ENCODE measurements at places on chromosomes 2 and 18.

DNA sequence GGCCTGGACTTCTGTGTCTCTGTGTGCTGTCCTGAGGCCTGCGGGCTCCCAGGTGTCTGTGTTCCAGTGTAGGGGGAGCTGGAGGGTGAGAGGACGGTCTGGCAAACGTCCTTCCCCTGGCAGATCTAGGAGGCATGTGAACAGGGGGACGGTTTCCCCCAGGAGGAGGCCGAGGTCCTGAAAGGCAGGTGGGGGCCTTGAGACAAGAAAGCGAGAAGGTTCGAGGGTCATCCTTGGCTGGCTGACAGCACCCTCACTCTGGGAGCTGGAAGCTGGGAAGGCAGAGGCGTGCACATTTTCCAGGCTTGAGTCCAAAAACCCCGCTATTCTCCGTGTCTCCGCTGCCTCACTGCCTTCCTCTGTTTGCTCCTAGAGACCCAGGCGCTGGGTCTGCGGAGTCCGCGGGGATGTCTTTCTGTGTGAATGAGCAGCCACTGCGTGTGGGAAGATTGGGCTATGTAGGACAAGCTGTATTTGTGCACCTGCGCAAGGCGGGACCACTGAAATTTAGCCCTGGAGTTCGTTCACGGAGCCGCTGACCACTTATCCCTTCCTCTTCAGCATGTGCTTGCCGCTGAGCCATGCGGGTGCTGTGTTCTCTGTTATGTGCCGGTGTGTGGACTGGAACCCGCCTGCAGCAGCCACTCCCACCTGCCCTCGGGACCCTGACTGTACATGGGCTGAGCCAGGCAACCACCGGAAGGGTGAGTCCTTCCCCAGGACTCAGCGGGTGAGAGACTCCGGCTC, 43.7 kb downstream of the TWIST2 start:
- DNase-seq: no peak

DNA sequence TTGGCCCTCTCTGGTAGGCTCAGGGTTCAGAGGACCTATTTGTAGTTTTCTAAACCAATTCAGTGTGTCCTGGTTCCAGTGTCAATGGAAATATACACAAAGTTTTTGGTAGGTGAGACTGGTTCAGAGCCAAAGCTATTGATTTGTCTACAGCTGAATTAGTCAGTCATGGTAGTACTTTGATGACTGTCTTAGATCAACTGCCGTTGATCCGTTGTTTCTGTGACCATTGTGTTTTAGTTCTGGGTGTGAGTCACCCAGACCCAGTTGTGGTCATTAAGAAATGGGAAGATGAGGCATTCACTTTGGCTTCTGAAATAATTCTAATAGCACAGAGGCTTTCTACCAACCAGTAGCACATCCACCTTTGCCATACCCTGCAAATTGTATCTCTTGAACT, 16.0 kb upstream of the RPE start:
- DNase-seq: no peak

- DNase-seq: no peak
Measured at GRCh38 chr2:221204699-221205098, 367.4 kb downstream of the EPHA4 start.

DNA sequence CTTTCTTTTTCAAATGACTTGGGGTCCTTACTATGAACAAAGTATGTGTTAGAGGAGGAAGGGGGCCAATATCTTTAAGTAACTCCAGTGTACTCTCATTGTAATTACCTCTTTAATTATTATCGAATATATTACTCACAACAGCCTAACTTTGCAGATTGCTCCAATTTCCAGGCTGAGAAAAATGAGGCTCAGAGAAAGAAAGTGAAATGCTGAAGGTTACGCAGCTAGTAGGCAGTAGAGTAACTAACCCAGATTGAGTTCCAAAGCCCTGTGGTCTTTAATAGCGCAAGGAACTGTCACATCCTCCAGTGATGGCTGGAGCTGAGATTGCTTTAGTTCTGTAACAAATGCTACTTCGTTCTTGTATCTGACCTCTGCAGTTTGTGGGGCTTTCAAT, 2.2 kb upstream of the GYPC start:
- DNase-seq: no peak

DNA sequence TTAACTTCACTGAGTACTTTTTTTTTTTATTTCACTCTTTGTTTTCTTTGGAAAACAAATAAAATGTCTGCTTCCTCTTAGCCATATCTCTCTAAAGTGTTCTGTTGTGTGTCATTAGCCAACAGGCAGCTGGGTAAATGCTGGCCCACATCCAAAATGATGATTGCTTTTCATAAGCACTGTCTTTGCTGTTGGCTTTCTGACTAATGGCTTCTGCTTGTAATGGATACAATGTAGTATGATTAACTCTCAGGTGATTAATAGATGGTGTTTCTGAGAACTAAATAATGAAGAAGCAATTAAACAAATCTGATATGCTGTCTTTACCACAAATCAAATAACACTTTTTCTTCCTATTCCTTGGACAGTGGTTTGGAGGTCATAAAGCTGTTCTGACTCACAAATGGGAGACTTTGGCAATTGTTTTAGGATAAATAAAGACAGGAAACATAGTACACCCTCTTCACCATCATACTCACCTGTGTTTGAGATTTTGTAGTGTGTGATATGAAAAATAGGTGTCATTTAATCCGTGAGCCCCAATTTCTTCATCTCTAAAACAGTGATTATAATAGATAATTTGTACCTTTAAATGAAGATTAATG, 888.4 kb downstream of the TSN start:
- DNase-seq: no peak

GRCh38 chr2:26492749-26493515, 15.0 kb upstream of the OTOF start:
- no peak for DNase-seq

- no peak for DNase-seq
Measured at GRCh38 chr18:76274468-76275289, 220.4 kb downstream of the ZNF516 start.

DNA sequence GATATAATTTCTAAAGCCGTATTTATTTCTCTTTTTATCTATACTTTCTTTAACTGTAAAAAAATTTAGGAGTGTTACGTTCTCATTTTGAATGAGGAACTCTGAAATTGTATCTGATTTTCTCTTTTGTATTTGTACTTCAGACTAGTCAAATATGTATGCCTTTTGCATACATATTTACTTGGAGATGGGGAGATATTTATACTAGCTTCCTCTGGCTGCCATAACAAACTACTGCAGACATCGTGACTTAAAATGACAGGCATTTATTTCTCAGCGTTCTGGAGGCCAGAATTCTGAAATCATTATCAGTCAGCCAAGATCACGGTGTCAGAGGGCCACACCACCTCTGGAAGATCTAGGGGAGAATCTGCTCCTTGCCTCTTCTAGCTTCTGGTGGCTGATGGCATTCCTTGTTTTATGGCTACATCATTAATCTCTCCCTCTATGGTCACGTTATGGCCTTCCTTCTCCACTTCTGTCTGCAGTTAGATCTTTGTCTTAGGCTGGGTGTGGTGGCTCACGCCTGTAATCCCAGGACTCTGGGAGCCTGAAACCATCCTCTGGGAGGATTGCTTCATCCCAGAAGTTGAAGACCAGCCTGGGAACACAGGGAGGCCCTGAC, 8.2 kb downstream of the LCLAT1 start:
- no peak for DNase-seq

DNA sequence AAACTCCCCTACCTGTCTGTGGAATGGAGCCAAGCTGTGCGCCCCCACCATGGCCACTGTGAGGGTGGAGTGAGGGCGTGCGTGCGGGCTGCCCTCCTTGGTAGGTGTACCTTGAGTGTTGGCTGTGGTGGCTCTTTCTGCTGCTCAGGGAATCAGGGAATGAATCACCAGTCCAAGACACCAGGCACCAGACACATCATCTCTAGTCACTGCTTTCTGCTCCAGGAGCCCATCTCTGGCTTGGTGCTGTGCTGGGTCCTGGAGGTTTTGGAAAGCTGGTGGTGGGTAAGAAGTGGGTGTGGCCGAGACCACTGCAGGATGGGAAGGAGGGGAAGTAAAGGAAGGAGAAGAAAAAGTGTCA, 209.9 kb downstream of the SEPTIN10 start:
- no peak for DNase-seq

DNA sequence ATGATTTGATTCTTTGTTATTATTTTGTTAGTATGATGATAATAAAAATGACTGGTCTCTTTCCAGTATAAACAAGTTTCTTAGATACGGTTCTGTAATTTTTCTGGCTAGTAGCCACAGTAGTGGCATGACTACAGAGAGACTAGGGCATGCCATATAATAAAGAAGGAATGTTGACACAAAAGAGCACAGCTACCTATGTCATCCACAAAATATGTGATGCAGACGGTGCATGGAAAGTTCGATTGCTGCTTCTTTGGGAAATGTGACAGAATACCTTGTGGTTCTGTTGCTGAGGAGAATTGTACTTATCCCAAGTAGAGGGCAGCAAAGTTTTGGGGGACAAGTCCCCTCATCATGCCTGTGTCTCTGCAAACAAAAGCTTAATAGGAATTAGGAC, 26.1 kb upstream of the SETBP1 start:
- DNase-seq: no peak

GRCh38 chr2:144513388-144514101, 6.4 kb downstream of the ZEB2 start:
- DNase-seq: no peak

- no peak for DNase-seq
Measured at GRCh38 chr2:41937921-41938708, 109.7 kb upstream of the PKDCC start.

GRCh38 chr18:48944634-48945033, 6.1 kb downstream of the SMAD7 start:
- no peak for DNase-seq

DNA sequence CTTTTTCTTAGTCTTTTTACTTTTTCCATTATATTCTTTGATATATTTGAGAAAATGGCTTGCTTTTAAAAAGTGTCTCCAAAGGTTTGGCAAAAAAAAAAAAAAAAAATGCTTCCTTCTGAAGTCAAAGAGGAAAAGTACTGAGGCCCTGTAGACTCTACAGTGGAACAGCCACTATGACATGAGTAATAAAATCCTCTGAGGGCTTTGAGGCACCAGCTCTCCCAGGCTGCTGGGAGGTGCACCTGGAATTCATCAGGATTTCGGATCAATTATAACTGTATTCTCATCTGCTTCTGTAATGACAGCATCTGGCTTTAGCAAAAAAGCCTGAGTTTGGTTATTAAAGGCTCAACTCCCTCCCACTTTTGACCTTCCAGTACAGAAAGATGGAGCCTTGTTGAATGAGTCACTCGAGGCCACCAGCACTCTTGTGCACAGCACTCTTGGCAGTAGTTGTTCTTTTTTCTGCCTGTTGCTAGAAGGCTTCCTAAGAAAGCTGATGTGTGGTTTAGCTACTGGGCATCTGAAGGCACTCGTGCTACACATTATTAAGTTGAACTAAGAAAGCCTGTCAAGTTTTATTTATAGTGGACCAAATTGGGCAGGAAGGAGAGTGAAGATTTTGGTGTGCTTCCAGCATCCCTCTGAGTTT, 131.3 kb downstream of the PRPF40A start:
- no peak for DNase-seq

GRCh38 chr2:19754907-19755306, 146.9 kb downstream of the TTC32 start:
- no peak for DNase-seq

GRCh38 chr2:74080346-74080745, 67.4 kb downstream of the BOLA3 start:
- no peak for DNase-seq

DNA sequence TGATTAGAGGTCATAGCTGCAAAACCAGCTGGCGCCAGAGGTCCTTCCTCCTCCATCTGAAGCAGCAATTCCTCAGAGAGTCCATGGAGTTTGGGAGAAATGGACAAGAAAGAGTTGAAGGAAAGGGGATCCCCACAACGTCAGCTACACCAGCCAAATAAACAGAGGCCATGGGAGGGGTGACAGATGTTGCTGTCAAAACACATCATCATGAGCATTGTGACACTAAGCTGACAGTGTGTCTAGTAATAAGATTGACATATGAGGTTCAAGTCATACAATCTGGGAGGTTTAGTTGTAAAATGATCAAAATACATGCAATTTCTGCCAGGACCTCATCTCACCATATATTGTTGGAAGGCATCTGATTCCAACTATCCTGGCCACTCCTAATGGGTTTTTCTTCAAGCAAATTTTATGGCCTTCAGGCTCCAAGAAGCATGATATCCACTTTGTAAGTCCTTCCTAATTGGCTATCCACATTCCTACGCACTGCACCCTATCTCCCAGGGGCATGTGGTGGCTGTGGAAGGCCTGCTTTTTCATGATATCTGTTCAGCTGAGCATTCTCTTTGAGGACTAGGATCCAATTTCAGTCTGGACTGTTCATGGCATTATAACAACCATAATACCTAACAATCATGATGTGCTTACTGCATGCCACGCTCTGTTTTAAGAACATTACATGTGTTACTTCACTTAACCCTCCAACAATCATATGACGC, 335.0 kb upstream of the ID2 start:
- no peak for DNase-seq

- DNase-seq: peak; percentile 4
Measured at GRCh38 chr2:61044636-61045035, 21.0 kb upstream of the SANBR start.

- no peak for DNase-seq
Measured at GRCh38 chr2:52895726-52896340, 871.8 kb upstream of the CHAC2 start.

DNA sequence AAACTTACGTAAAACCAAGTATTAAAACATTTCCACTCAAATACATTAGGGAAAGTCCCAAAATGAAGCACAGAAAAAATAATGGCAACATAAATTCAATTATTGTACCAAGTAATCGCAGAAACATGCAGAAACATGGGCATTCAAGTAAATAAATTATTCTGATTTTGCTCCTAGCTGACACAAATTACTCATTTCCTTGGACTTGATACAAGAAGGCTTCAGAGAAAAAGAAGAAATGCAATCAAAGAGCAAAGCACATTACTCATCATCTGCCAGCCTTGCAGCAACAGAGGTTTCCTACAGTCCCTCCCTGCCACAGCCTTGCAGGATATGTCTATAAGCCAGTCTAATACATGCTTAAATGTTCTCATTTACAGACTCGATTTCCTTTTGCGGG, 439.8 kb upstream of the LYPD1 start:
- DNase-seq: no peak

DNA sequence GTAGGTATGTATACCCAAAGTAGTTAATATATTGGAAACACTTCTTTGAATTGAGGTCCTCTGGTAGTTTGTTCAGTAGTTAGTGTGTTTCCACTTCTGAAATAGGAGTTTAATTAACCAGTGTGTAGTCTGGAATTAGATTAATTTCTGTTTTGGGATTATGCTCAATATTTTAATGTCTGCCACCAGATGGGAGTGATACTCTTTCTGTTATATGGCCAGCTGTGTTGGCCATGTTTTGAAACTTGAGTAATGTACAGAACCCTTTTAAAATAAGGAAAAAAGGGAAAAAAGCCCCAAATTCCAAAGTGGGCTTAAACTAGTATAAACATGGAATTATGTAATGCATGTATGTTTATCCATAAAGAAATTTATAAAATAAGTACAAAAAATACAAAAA, 147.7 kb downstream of the CTNNA2 start:
- DNase-seq: no peak

- no peak for DNase-seq
Measured at GRCh38 chr2:217108086-217108485, 248.2 kb upstream of the TNP1 start.
